Right hindlimb (tissue), 1 donor: ENCODE measurements at places on chromosomes 11 and 22.

DNA sequence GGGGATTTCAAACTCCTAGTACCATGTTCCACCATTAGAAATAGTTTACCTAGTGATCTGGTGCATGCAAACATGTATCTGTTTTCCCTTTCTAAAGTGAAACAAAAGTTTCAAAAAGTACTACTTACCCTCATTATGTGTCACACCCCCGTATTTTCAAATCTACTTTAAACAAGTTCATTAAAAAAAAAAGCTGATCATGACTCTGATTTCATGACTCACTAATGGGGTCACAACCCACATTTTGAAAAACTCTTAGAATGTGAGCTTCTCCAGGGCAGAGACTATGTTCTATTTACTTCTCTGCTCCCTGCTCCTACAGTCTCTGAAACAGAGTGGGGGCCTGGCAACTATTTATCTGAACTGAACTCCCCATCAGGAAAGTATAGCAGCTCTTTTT lies 18.2 kb downstream of the CHRM1 start:
- no peak for DNase-seq

- DNase-seq = peak; percentile 57
Observed at GRCh38 chr11:64787526-64788320, 9.4 kb upstream of the SF1 start.

DNA sequence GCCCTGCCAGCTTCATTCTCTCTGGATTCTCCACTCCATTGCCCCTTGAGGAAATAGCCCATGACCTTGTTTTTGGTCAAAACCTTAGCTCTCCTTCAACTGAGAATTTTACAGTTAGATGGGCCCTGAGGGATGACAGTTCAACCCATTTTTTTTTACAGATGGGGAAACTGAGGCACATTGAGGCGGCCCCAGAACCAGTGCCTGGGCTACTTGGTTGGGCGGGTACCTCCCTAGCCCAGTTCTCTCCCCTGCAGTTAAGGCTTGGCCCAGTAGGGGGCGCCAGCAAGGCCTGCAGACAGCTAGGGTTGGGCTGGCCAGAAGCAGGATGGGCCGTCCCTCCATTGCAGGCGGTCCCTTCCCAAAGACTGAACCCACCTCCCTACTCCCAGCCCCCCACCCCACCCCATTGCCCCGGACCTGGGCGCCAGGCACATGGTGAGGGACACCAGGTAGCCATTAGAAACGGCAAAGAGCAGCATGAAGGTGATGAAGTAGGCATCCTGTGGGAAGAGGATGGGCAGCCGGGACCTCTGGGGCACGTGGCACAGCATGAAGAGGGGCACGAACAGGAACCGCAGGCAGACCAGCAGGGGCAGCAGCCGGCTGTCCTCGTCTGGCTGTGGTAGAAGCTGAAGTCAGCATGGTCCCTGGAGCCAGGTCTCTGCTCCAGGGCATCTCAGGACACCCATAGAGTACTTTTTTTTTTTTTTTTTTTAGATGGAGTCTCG lies 7.6 kb downstream of the SLC29A2 start:
- no peak for DNase-seq

DNA sequence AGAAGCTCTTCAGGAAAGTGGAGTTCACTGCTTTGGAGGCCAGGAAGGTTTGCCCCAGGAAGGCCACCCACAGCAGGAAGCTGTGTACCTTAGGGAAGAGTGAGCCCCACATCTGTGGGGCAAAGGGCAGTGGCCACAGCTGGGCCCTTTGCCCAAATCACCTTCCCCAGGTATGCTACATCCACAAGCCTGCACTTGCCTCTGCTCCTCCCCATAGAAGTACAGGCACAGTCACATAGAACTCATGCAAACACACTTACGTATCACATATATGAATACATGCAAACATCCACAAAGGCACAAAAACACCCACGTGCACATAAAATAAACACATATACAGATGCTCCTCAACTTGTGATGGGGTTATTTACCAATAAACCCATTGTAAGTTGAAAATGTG lies 2.1 kb downstream of the TRIM29 start:
- peak; percentile 2 for DNase-seq

DNA sequence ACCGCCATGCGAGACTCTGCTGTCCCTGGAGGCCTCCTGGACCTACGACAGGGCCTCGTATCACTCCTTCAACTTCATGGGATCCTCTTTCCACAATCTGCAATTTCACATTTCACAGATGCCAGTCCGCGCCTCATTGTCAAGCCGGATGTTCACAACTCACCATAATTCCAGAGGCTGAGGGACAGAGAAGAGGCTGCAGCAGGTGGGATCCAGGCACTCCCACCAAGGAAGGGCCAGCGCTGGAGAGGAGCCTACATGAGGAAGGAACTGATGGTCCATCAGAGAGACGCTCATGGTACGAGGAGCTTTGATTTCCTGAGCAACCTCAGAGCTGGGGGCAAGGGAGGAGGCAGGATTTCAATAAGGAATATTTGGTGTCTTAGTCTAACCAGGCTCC lies 495.0 kb downstream of the BRD1 start:
- no peak for DNase-seq

DNA sequence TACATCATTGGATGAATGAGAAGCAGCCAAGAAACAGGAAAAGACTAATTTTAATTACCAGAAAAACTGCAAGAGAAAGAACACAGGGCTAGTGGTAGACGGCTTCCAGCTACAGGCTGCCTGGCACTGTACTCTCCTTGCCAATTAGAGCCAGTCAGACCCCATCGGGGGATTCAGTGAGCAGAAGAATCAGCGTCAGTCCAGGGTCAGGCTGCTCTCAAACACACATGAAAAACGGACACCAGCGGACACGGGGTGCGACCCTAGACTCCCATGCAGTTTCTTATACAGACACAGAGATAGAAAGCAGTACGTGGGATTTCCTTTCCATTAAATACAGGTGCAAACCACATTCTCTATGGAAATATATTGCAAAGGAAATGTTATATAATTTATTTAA lies 1.1 kb upstream of the CNTN5 start:
- no peak for DNase-seq
